Stimulated activated CD8-positive, alpha-beta memory T cell treated with anti-CD3 and anti-CD28 coated beads, Interleukin-7, amount 100 ng/mL, for 1 hour (primary cell): ENCODE measurements at places on chromosomes 7 and 10.

- DNase-seq, result no peak
These were observed 72.9 kb upstream of the TEX47 start for GRCh38 chr7:88868456-88868855.

GRCh38 chr7:2843711-2844152 lies 376 bp downstream of the GNA12 start:
- DNase-seq, result no peak

DNA sequence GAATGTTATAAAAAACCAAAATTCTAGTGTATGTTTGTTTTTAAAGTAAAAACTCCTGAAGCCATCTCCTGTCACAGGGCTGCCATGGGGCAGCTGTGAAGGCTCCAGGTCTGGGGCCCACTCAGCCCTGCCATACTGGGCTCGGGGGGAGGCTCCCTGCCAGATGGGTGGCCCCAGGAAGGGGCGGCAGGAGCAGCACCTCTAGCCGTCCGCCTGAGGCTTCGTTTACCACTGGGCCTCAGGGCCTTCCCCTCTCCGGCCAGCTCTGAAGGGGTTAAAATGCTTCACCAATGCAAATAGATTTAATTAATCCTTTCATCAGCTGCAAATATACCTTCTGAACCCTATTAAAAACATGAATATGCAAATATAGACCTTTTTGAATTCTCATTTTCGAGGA lies 139.0 kb downstream of the ELFN1 start:
- no peak for DNase-seq

GRCh38 chr7:125927556-125927955 lies 997.9 kb upstream of the POT1 start:
- DNase-seq, result no peak

GRCh38 chr10:101974091-101974971 lies 81.6 kb downstream of the ARMH3 start:
- DNase-seq, result no peak

- DNase-seq, result no peak
These were observed 65.1 kb upstream of the ITGA8 start for GRCh38 chr10:15784662-15785300.

- no peak for DNase-seq
These were observed 301.5 kb downstream of the ZEB1 start for GRCh38 chr10:31620226-31621151.

DNA sequence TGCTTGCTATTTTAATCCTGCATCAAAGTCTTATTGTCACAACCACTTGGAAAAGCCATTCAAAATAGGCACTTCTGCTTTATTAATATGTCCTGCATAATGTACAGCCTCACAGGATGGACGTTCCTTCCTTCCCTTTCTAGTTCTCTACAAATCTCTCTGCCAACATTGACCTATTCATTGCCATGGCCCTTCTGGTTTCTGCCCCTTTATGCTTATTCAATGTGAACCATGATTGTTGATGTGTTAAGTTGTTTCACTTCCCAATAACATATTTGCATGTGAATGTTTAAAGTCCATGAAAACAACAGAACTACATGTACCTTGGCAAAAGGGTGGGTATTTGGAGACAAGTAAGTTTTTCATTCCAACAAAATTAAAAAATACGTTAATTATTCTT lies 45.7 kb downstream of the COL28A1 start:
- DNase-seq, result no peak

DNA sequence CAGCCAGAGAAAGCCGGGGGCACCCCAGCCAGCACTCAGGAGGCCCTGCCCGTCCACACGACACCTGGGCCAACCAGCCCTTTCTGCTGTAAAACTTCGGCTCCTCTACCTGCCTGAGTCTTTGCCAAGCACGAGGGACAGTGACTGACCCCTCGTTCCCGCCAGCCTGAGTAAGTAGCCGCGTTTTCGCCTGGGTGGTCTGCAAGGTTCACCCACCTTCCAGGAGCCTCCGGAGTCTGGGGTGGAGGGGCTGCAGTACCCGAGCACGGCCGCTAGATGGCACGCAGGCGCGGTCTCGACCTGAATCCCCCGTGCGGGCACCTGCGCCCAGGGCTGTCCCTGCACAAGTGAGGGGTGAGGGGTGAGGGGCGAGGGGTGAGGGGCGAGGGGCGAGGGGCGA lies 192.7 kb downstream of the PTPRN2 start:
- DNase-seq, result peak; percentile 25

DNA sequence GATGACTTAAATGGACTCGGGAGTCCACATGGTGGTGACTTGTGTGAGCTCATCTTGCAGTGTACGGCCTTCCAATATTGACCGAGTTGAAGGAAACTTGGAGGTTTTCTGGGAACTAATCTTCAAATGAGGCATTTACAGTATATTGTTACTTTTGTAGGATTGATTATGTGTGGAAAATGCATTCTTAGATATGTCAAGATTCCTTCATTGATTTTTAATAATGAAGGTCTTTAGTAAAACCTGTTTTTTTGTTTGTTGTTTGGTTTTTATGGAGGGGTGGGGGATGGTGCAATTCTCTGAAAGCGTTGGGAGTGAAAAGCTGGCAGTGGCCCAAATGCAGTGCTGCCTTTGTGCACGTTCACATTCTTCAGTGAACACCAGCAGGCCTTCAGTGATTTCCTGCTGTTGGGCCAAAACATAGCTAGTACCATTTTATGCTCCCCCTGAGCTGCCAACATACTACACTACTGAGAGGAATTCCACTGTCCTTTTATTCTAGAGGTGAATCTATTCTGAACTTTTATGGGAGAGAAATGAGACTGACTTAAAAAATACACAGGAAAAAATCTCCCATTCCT lies 50.4 kb downstream of the CCNY start:
- DNase-seq, result no peak

GRCh38 chr7:145398758-145399157 lies 562.9 kb upstream of the TPK1 start:
- no peak for DNase-seq

DNA sequence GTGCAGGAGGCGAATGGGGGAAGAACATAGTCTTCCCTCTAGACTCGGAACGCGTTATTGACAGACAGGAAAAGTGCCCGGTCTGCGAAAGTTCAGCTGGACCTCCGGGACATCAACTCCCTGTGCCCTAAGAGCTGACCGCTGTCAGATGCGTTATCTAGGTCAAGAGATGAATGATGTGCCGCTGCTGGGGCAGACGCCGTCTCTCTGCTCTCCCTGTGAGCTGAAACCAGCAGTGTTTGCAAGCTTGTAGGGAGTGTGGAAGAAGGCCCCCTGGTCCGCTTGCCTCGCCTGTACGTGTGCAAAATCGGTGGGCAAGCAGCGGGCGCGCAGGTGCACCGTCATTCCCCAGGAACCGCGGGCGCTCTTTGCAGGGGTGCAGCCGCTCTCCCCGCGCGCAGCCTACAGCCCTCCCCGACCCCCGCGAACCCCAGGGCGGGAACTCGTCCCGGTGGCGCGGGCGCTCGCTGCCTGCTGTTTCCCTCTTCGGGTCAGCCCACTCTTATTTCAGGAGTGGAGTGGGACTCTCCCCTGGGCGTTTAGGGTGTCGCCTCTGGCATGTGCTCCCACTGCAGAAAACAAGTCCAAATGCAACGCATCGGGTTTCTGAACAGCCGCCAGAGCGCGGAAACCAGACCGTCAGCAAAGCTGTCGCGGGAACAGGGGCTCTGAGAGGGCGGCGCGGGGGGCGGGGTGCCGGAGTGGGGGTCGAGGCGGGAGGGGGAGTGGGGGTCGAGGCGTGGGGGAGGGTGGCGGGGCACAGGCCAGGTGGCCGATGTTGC lies 1.8 kb upstream of the PFKFB3 start:
- no peak for DNase-seq

GRCh38 chr7:143884969-143885559 lies 16.9 kb downstream of the TCAF1 start:
- DNase-seq, result no peak

DNA sequence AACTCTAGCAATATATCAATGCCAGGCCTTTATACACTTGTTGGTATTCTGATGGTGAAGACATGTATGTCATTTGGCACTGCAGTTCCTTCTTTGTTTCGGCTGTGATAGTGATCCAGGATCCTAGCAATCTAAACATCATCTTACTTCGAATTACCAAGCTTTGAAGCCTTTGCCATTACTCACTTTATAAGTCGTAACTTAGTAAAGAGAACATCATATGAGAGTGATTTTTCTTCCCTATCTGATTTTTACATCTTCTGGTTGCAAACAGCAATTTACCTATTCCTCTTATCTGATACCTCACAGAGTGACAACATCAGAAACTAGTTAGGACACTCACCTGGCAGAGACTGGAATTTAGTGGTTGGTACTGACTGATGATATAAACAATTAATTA lies 7.6 kb upstream of the BPGM start:
- DNase-seq, result no peak

DNA sequence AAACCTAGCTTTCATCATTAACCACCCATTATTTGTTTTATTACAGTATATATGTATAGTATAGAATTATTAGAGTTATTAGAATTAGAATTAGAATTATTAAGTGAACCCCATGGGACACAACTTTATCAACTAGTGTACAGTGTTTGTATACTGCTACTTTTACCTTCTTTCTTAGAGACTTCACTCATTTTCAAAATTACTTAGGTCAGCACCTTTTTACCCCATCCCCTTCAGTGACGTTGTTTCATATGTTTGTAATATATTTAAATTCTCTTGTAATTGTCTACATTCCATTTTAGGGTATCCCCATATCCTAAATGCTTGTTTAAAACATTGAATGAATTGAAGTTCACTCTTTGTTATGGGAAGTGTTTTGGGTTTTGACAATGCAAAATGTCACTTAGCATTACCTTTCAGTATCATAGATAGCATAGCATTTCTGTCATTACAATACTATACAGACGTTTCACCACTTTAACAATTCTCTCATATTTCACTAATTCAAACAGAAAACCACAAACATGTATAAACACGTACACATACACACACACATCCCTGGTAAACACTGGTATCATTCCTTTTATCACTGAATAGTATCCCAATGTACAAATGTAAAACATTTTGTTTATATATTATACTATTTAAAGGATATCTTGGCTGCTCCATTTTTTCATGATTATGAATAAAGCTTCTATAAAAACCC lies 229.9 kb upstream of the MAGI2 start:
- no peak for DNase-seq

DNA sequence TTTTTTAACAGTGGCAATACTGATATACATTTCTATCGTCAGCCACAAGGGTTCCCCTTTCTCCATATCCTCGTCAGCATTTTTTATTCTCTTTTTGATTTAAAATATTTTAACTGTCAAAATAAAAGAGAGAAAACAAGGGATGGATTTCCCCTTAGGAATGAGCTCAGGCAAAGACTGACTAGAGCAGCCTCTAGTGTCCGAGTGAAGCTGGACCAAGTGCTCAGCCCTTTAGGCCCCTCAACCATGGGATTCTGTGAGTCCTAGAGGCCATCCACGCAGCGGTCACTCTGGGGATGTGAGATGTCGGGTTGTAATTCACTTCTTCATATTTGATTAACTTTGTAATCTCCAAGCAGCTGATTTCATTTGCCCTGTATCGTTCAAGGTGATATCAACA lies 137.4 kb upstream of the RNF32 start:
- DNase-seq, result no peak

GRCh38 chr7:150994838-150995510 lies 4.2 kb downstream of the NOS3 start:
- no peak for DNase-seq

DNA sequence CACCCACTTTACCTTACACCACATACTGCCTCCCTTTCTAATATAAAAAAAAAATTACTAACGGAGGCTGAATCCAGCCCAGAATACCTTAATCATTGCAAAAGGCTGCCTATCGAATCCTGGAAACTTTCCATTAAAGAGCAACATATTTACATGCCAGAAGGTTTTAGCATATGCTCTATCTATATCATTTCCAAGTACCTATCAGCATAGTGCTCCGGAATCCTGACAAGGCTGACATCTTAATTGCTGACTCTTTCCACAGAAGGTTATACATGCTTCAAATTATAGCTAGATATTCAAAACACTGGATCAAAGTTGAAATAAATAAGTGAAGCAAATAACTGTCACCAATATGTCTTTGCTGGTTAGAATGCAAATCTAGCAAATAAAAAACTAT lies 170.9 kb upstream of the CDK1 start:
- DNase-seq, result no peak

DNA sequence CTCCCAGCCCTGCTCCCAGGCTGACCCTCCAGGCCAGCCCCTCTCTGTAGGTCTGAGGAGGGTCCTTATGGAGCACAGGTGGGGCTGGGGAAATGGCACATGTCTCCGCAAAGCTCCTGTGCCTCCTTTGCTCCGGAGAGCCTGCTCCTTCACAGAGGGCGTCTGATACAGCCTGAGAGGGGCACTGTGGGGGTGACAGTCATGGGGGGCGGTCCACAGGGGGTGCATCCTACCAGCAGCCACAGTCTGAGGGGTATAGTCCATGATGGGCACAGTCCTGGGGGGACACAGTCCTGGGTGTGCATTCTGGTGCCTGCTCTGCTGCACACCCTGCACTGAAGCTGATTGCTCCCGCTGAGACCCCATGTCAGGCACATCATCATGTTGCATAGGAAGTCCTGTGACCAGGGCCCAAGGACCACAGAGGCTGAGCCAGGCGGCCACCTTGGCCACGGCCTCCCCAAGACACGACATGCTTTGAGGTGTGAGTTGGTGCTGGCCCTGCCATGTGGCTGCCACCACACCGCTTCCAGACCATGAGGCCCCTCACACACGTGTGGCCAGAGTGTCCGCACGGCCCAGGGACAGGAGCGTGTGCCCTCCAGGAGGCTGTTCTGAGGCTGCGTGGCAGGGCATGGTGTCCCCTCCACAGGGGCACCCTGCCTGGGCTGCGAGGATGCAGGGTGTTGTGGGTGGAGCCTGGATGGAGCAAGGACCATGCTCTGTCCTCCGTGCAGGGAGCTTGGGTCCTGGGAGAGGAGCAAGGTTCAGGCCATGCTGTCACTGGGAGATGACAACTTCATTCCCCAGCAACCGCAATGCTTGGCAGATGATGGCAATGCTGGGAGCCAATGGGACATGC lies 59.2 kb downstream of the PWWP2B start:
- no peak for DNase-seq

- no peak for DNase-seq
These were observed 168.8 kb downstream of the DNAJB6 start for GRCh38 chr7:157505646-157506045.

DNA sequence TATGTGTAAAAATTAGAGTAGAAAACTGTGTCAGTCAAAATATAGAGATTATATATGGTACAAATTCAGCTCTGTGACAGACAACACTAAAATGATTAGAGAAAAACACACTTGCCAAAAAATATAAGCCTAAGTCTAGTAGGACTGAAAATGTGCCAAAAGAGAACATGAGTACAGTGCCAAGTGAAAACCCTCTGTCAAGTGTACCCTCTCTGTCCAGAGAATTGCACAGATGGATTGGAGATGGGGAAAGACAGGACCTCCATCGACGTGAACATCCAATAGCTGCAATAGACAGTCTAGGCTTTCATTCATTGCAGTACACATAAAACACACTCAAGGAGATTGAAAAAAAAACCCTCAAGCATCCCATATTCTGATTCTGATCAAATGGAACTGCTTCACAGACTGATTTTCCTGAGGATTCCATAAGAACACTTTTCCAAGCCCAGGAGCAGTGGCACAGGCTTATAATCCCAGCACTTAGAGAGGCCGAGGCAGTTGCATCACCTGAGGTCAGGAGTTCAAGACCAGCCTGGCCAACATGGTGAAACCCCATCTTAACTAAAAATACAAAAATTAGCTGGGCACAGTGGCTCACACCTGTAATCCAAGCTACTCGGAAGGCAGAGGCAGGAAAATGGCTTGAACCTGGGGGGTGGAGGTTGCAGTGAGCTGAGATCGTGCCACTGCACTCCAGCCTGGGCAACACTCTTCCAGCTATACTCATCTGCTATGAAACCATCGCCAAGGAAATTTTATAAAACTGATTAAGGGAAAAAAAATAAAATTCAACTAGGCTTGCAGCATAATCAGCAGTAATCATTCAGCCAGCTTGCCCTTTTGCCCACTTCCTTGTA lies 110.0 kb upstream of the TRIM24 start:
- no peak for DNase-seq

GRCh38 chr7:52956379-52956915 lies 79.0 kb upstream of the POM121L12 start:
- no peak for DNase-seq
